Esophagus muscularis mucosa (tissue), 4 donors: ENCODE measurements at places on chromosomes 12 and 14. TPM values are rescaled to one million over a fixed set of nuclear protein-coding genes. Genes with fewer than 3 reads are reported as not detected.
A peak's percentile ranks its signal among the peaks of the same experiment; 100 is the strongest.

GRCh38 chr12:56119361-56119796 is 1.3 kb downstream of the ZC3H10 start:
- peaks cover 20% of the 10 kb centered on the region for H3K36me3 ChIP-seq
- peak overlapping the region; percentile 66 for H3K4me3 ChIP-seq
- DNase-seq = no peak
- no peaks in the 10 kb centered on the region for H3K27me3 ChIP-seq

- DNase-seq = no peak
- no peaks in the 10 kb centered on the region for H3K4me1 ChIP-seq
- no peaks in the 10 kb centered on the region for H3K27me3 ChIP-seq
- no peak overlapping the region for H3K4me3 ChIP-seq
- H3K36me3 ChIP-seq = no peaks in the 10 kb centered on the region
These were observed 104.1 kb downstream of the ATXN7L3B start for GRCh38 chr12:74641694-74642093.

DNA sequence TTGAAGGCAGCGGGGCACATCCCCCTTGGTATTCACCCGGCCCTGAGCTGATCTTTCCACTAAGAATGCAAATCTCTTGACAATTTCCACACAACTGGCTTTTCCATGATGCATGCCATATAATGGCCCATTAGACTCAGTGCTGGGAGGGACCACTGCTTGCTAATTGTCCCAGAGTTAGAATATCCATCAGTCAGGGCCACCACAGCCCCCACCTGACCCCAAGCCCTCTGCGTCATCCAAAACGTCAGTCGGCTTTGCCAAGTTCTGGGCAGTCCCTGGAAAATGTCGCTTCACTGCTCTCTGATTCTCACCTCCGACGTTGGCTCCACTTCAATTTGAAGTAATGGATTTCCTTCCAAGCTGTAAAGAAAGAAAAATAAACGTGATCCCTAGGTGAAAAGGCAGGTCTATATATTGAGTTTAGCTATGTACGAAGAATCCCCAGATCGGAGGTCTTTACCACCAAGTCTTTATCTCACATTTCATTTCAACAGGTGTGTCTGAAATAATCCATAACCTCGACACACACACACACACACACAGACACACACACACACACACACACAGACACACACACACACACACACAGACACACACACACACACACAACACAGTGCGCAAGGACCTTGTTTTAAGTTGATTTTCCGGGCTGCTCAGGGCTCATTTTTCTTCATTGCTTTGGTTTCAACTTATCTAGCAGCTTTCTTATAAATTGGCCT is 165.5 kb upstream of the NOS1 start:
- no peak overlapping the region for H3K4me3 ChIP-seq
- no peak overlapping the region for H3K27ac ChIP-seq
- peaks cover 26% of the 10 kb centered on the region for H3K27me3 ChIP-seq

GRCh38 chr12:96241431-96241830 is 47.3 kb downstream of the ELK3 start:
- DNase-seq = no peak
- H3K4me1 ChIP-seq = peaks cover 67% of the 10 kb centered on the region
- no peaks in the 10 kb centered on the region for H3K27me3 ChIP-seq
- peak overlapping the region; percentile 93 for H3K27ac ChIP-seq
- H3K36me3 ChIP-seq = no peaks in the 10 kb centered on the region
- peak overlapping the region; percentile 15 for H3K4me3 ChIP-seq

- no peaks in the 10 kb centered on the region for H3K36me3 ChIP-seq
- no peaks in the 10 kb centered on the region for H3K27me3 ChIP-seq
- H3K27ac ChIP-seq = no peak overlapping the region
- peaks cover 6% of the 10 kb centered on the region for H3K4me1 ChIP-seq
These were observed 105.8 kb downstream of the PRKD1 start for GRCh38 chr14:29821661-29822429.

DNA sequence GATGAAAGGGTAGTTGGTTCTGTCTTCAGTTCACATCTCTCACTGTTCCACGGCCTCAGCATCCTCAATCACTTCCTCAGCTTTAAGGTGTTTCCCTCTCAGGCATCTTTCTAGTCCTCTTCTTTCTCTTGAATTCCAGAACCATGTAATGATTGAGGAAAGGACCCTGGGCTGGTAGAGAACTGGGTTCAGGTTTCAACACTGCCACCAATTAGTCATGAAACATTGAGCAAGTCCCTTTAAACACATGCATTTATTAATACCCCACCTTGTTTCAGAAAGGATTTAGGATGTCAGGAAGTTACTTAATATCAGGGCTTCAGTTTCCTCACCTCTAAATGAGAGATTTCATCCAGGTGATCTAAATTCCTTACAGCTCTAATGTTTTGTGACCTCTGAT is 7.2 kb downstream of the DMAC2L start:
- H3K27me3 ChIP-seq = no peaks in the 10 kb centered on the region
- peaks cover 8% of the 10 kb centered on the region for H3K4me1 ChIP-seq
- H3K27ac ChIP-seq = no peak overlapping the region
- DNase-seq = no peak
- H3K4me3 ChIP-seq = no peak overlapping the region
- peaks cover 19% of the 10 kb centered on the region for H3K36me3 ChIP-seq

GRCh38 chr12:97426492-97427116 is 36.0 kb upstream of the RMST start:
- no peak overlapping the region for H3K4me3 ChIP-seq
- H3K27ac ChIP-seq = no peak overlapping the region
- no peaks in the 10 kb centered on the region for H3K4me1 ChIP-seq
- no peaks in the 10 kb centered on the region for H3K36me3 ChIP-seq
- H3K27me3 ChIP-seq = no peaks in the 10 kb centered on the region

DNA sequence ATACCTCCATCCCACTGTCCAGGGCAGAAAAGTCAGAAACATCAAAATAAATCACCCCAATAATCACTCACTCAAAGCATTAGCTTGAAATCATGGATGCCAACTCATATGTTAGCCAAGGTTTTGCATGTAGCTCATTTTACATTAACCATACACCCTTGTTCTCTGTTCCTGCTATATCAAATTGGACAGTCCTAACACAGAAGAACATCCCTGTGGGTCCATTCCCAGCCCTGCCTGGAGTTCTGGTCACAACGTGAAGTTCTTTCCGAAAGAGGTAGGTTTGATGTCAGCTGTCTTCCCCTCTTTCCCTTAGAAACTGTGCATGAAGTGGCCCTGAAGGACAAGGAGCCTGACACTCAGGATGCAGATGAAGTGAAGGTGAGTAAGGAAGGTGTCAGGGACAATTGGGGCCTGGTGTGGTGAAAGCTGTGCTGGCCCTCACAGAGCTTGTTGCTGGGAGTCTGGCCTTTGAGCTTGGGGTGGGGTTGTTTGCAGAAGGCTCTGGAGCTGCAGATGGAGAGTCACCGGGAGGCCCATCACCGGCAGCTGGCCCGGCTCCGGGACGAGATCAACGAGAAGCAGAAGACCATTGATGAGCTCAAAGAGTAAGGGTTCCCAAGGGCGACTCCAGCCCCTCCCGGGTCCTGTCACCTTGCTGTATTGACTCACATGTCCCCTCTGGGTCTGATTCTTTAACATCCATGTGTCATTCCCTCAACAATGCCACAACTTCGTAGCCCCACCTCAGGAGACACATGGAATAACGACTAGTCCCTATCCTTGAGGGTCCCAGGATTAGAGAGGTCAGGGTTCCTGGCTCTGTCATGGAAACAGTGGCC is 15.0 kb upstream of the PIP4K2C start:
- DNase-seq = no peak
- no peaks in the 10 kb centered on the region for H3K27me3 ChIP-seq
- no peaks in the 10 kb centered on the region for H3K4me1 ChIP-seq
- no peak overlapping the region for H3K4me3 ChIP-seq
- peaks cover 34% of the 10 kb centered on the region for H3K36me3 ChIP-seq

DNA sequence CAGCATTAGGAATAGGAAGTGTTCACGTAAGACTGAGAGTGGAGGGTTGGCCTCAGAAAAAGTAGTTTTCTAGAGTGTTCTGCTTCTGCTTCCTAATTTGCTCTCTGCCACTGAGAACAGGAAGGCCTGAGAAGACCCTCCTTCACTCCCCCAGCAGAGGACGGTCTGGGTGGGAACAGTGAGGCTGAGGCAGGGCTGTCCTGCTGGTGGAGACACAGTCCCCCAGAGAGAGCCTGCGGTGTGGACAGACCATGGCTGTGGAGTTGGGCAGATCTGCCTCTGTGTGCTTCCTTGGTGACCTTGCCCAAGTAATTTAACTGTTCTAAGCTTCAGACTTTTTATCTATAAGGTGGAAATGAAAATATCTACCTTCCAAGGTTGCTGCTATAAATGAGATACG is 182.3 kb downstream of the DACT1 start:
- no peak for DNase-seq
- H3K27me3 ChIP-seq = no peaks in the 10 kb centered on the region
- H3K36me3 ChIP-seq = no peaks in the 10 kb centered on the region
- H3K4me1 ChIP-seq = no peaks in the 10 kb centered on the region

GRCh38 chr12:4153343-4153892 is 120.1 kb upstream of the CCND2 start:
- H3K27ac ChIP-seq = no peak overlapping the region
- H3K4me3 ChIP-seq = no peak overlapping the region
- H3K4me1 ChIP-seq = no peaks in the 10 kb centered on the region
- no peak for DNase-seq
- no peaks in the 10 kb centered on the region for H3K27me3 ChIP-seq

DNA sequence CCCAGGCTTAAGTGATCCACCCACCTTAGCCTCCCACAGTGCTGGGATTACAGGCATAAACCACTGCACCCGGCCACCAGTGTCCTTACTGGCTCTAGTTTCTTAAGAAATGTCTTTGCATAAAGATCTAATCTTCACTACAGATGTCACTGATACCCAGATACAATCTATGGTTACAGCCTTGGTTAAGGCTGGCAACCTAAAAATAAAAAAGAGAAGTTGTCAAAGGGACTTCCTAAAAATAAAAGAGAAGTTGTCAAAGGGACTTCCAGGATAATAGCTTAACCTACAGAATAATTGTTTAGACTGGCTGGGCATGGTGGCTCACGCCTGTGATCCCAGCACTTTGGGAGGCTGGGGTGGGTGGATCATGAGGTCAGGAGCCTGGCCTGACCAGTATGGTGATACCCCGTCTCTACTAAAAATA is 27.6 kb downstream of the ETFBKMT start:
- H3K27me3 ChIP-seq = no peaks in the 10 kb centered on the region
- no peak for DNase-seq
- no peaks in the 10 kb centered on the region for H3K4me1 ChIP-seq
- no peak overlapping the region for H3K27ac ChIP-seq

DNA sequence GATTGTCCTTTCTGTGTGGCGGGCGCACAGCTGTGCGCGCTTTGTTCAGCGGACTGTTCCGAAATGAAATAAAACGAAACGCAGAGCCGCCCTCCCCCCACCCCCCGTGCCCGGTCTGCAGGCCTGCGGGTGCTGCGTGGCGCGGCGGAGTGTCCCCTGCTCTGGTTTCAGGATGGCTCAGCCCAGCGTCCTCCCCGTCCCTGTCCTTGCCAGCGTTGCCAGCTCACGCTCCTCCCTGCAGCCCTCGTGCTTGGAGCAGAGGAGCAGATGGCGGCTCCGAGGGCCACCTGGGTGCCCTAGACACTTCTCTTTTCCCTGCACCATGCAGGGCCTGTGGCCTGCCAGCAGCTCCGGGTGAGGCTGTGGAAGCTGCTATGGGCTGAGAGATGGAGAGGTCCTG is 17.5 kb upstream of the BEGAIN start:
- H3K27me3 ChIP-seq = peaks cover 48% of the 10 kb centered on the region
- H3K36me3 ChIP-seq = no peaks in the 10 kb centered on the region
- no peaks in the 10 kb centered on the region for H3K4me1 ChIP-seq
- no peak for DNase-seq
- H3K27ac ChIP-seq = no peak overlapping the region

DNA sequence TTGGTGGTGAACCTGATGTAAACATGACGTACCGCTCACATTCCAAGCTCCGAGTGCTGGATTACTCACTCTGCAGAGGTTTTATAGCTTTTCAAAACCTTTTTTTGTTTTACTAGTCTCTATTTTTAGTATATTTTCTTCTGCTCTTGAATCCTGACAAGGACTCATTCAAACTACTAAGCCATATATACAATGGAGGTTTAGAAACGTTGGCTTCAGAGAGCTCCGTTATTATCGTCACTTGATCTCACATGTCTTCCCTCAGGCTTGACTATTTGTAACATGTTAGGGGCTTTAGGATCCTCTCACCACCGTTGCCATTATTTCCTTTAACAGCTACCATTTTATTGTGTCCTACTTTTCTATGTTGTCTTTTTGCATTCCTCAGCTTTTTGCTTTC is 1321.5 kb upstream of the FLRT2 start:
- H3K27ac ChIP-seq = no peak overlapping the region
- H3K4me1 ChIP-seq = peaks cover 1% of the 10 kb centered on the region
- H3K27me3 ChIP-seq = no peaks in the 10 kb centered on the region
- DNase-seq = no peak
- H3K36me3 ChIP-seq = no peaks in the 10 kb centered on the region
- H3K4me3 ChIP-seq = no peak overlapping the region

DNA sequence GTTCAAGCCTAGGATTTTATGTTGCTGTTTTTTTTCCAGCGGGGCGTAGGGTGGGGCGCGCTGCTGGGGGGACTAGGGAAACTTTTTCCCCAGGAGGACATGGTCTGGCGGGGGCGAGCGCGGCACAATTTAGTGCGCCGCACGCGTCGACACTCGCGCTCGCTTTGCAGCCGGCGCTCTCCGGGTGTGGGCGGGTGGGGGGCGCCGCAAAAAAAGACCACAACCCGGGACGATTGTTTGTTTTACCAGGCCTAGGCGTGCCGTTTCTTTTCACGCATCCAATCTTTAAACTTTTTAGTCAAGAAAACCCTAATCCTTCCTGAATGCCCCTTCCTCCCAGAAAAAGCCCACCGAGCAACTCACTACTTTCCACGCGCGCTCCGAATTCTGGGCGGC is 865 bp upstream of the ZFP36L1 start:
- H3K27ac ChIP-seq = peak overlapping the region; percentile 100
- no peak for DNase-seq
- no peaks in the 10 kb centered on the region for H3K27me3 ChIP-seq
- peak overlapping the region; percentile 88 for H3K4me3 ChIP-seq
- peaks cover 9% of the 10 kb centered on the region for H3K36me3 ChIP-seq
- H3K4me1 ChIP-seq = peaks cover 25% of the 10 kb centered on the region

DNA sequence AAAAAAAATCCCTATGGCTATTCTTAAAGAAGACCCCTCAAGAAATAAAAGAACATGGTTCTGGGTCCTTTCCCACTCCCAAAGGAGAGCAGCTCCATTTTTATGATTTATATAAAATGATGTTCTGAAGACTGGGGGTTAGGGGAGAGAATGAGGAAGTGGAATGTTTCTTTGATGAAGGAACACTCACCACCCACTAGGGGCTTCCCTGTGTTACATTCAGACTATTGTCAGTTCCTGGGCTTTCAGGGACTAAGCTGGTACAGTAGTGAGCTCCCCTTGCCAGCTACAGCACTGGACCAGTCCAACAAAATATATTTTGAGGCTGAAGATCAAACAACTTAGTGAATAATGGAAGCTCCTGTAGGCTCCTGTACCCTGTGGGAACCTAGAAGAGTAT is 98.9 kb downstream of the HMGA2 start:
- no peaks in the 10 kb centered on the region for H3K27me3 ChIP-seq
- no peak overlapping the region for H3K4me3 ChIP-seq
- DNase-seq = no peak
- no peaks in the 10 kb centered on the region for H3K4me1 ChIP-seq

- no peaks in the 10 kb centered on the region for H3K36me3 ChIP-seq
- H3K4me1 ChIP-seq = no peaks in the 10 kb centered on the region
- DNase-seq = no peak
- H3K4me3 ChIP-seq = no peak overlapping the region
- H3K27me3 ChIP-seq = no peaks in the 10 kb centered on the region
These were observed 22.7 kb upstream of the PRMT8 start for GRCh38 chr12:3468329-3468728.

NFE2 gene
- total RNA-seq = 0.32 TPM

PDE3A gene
- 93.8 TPM for total RNA-seq

IFNG-AS1 gene
- not detected for total RNA-seq

TNS2 gene
- 226 TPM for total RNA-seq

ALX1 gene
- total RNA-seq = not detected

ACRBP gene
- 3.3 TPM for total RNA-seq

RHEBL1 gene
- 0.40 TPM for total RNA-seq

SIX6 gene
- not detected for total RNA-seq

TSPAN19 gene
- total RNA-seq = not detected

ZNF84 gene
- total RNA-seq = 19.5 TPM

MARS1 gene
- total RNA-seq = 53.2 TPM
